ENCODE measurements at places on chromosomes 5 and 9. TPM values are rescaled to one million over a fixed set of nuclear protein-coding genes. Genes with fewer than 3 reads are reported as not detected.

ADGRV1 gene
- 1.8 TPM for total RNA-seq

THBS4 gene
- 0.17 TPM for total RNA-seq

SGCD gene
- total RNA-seq = not detected

FOXD1 gene
- 15.6 TPM for total RNA-seq

DNA sequence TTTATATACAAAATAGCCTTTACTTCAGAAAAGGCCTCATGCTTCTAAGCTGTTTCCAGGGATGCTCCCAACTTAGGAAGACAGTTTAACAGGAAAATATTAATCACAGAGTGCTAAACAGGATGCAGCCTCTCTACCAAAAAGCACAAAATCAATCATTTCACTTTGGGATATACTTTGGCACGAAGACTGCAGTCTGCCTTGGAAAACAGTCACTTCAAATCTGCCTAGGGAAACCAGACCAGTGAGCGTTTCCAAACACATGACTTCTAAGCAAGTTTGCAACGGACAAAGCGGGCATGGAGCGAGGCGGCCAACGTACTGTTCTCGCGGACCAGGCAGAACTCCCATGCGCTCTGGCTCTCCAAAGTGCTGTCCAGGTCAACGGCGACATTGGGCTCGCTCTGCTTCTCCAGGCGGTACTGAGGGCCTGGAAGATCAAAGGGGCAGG lies 201.0 kb downstream of the MAPKAP1 start:
- no peak for DNase-seq

- no peak for DNase-seq
These were observed 14.1 kb upstream of the SLC9A3 start for GRCh38 chr5:538271-538771.

DNA sequence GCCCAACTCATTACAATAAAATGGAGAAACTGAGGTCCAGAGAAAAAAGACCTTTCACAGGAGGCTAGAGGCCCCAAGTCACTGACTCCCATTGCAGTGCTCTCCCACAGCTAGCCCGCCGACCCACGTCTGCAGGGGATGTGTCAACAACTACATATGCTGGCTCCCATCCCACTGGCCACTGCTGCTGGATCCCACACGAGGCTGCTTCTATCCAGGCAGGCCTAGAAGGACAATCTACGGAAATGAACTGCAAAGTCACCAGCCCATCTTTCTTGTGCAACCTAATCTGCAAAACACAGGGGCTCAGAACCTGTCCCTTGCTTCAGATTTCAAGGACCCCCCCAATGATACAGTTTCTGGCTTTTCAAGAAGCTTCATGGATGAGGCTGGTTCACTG lies 24.0 kb downstream of the RAPGEF1 start:
- DNase-seq = no peak

- DNase-seq = no peak
These were observed 20.8 kb downstream of the SARDH start for GRCh38 chr9:133717113-133718031.

DNA sequence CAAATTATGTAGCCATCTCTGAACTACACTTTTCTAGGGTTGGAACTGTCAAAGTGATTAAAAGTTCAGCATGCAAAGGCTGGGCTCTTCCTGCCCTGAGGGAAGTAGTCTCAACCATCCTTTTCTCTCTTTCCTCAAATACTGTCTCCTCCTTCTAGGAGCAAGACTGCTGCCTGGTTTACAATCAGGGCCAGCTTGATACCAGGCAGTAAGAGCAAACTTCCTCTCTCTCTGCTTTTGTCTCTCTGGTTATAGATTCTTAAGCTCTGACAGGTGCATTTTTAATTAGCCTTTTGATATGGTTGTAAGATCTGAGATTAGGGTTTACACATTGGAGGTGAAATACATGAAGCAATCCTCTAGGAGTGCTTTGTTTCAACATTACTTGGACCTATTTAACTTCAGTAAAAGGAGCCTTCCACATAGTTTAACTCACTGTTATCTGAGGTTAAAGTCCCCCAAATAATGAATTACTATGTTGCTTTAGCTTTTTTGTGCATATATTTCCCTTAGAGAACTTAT lies 436.1 kb downstream of the SPATA31D1 start:
- DNase-seq = no peak

All from NCI-H460 (cell line).